Colonic mucosa (tissue), 4 donors: ENCODE measurements at places on chromosomes 1 and 21. TPM values are rescaled to one million over a fixed set of nuclear protein-coding genes. Genes with fewer than 3 reads are reported as not detected.

DNA sequence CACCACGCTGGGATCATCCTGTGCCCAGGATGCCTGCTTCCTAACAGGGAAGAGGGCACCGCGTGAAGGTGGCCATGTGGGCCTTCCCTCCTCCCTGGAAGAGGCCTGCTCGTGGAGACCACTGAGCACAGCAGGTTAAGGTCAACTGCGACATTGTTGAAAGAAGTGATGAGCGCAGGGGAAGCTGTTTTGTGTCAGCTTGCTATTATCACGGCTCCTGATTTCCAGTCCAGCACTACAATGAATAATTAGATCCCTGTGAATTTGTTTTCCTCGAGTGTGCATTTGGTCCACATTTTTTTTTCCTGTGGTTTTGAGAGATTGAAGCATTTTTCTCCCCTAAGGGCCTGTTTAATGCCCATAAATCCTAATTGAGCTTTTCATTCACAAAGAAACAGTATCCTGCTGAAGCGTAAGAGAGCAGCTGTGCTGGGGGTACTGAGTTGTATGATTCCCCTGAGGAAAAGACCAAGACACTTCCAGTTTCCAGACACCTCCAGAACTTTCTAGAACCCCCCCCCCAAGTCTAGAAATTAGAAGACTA lies 204.9 kb downstream of the KCNJ6 start:
- no peak for DNase-seq

- peak; percentile 73 for DNase-seq
Observed at GRCh38 chr21:41630249-41630648, 122.3 kb upstream of the TMPRSS2 start.

DNA sequence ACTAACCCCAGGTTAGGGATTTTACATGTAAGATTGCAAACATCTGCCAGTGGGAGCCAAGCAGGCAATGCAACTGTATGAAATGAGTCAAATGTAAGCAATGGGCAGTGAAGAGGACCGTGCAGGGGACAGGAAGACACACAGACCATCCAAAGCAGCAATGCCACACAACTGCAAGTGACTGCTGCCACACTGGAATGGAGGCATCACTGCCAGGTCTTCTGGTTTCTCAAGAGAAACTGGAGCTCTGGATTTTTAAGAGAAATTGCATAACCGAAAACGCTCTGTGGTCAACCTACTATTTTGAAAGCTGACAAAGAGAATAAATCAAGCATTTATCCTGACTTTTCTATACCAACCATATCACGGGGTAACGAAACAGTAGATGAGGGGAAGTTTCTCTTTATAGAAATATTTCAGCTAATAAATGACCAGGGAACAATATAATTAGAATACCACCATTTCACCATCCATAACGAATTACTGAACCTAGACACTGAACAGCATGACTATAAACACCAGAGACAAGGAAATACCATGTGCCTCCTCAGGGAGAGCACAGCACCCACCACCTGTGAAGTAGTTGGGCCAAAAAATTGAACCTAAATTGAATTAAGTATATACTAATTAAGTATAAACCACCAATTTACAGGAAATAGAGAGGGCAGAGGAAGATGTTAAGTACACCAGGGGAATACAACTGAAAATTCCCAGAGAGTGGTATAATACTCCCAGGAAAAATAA lies 4.4 kb downstream of the AK2 start:
- no peak for DNase-seq

DNA sequence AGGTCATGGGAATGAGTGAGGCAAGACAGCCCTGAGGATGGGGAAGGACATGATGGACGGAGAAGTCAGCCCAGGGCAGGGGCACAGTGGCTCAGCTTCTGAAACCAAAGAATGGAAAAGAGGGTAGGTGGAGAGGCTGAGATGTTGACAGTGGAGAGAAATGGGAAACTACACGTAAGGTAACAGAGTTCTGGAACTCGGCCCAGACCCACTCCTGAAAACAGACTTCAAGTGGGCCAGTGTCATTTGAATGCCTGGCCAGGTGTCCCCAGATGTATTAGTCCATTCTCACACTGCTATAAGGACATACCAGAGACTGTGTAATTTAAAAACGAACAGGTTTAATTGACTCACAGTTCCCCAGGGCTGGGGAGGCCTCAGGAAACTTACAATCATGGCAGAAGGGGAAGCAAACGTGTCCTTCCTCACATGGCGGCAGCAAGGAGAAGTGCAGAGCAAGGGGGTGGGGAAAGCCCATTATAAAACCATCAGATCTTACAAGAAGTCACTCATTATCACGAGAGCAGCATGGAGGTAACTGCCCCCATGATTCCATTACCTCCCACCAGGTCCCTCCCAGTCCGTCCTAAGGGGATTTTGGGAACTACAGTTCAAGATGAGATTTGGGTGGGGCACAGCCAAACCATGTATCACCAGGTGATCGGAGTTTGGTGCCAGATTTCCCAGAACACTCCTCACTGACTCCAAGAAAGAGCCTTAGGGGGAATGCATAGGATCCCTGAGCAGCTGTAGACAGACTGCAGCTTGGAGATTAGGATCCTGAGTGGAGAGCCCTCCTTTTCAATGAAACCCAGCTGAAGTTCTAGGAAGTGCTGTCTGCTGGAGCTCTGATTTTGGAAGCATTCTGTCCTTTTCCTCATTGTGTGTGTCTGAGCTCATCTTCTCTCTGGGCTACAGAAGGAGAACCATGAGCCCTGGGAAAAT lies 40.3 kb downstream of the FHAD1 start:
- no peak for DNase-seq

The CA6 gene
- not detected for total RNA-seq

DNA sequence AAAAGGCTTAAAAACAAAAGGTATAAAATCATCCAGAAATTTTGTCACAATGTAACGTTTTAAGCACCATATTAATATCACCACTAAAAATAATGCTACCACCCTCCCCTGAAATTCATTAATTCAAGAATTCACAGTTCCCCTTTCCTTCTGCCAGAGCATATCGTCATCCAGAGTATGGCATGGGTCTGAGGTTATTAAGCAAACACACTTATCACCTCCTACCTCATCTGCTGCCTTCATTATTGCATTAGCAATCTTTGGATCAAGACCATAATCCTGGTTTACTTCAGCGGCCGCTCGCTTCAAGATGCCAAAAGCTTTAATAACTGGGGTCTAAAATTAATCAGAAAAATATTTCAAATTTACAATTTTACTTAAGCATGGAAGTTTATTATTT lies 6.2 kb downstream of the FH start:
- no peak for DNase-seq

DNA sequence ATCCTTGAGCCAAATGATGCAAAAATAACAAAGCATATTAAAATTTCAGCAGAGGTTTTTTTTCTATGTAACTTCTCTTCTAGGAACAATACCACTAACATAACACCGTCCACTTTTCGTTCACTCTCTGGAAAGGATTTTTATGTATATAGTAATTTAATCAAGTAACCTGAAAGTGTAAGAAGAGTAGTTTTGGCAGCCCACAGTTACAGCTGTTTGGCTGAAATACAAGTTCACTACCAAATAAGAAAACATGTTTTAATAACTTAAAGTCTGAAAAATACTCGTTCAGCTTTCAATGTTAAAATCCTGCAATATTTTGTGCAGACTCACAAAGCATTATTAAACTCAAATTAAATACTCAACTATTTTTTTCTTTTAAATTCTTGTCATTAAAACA lies 896.8 kb upstream of the ADGRL4 start:
- no peak for DNase-seq

DNA sequence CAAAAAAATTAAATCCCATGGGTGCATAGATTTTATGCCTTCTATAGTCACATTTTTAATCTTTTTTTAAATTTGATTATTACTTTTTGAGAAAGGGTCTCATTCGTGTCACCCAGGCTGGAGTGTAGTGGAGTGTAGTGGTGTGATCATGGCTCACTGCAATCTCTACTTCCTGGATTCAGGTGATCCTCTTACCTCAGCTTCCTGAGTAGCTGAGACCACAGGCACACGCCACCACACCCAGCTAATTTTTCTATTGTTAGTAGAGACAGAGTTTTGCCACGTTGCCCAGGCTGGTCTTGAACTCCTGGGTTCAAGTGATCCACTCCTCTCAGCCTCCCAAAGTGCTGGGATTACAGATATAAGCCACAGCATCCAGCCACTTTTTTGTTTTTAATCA lies 10.4 kb downstream of the CBR3 start:
- DNase-seq, result no peak
